ENCODE measurements at places on chromosomes 7 and 10.
A peak's percentile ranks its signal among the peaks of the same experiment; 100 is the strongest.

GRCh38 chr10:62352356-62352970, 21.7 kb upstream of the ZNF365 start:
- no peak overlapping the region for H3K27ac ChIP-seq
- no peak overlapping the region for H3K4me3 ChIP-seq
- H3K4me1 ChIP-seq, result no peaks in the 10 kb centered on the region
- DNase-seq, result no peak
- H3K36me3 ChIP-seq, result no peaks in the 10 kb centered on the region

DNA sequence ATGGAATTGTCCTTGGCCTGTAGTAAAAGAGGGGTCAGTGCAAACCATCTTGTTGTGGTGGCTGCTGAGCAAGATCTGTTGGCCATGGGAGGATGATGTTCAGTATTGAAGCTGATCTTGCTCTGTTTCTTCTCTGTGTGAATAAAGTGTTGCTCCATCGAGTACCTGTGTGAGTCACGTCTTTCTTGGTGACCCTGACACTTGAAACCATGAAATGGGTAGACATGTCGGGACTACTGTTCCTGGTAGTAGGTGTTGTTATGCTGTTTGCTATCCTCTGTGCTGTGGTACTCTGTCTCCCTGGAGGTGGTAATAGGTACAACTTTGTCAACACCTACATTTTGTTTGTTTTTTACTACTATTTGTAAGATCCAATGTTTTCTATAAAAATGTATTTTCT, 330.6 kb downstream of the MDFIC start:
- no peak overlapping the region for H3K4me3 ChIP-seq
- no peaks in the 10 kb centered on the region for H3K4me1 ChIP-seq
- DNase-seq, result no peak
- no peak overlapping the region for H3K27ac ChIP-seq
- no peaks in the 10 kb centered on the region for H3K36me3 ChIP-seq

- H3K27ac ChIP-seq, result no peak overlapping the region
- no peaks in the 10 kb centered on the region for H3K27me3 ChIP-seq
- H3K4me1 ChIP-seq, result no peaks in the 10 kb centered on the region
- no peaks in the 10 kb centered on the region for H3K36me3 ChIP-seq
- no peak overlapping the region for H3K4me3 ChIP-seq
Observed at GRCh38 chr7:19526639-19527038, 182.2 kb downstream of the POLR1F start.

DNA sequence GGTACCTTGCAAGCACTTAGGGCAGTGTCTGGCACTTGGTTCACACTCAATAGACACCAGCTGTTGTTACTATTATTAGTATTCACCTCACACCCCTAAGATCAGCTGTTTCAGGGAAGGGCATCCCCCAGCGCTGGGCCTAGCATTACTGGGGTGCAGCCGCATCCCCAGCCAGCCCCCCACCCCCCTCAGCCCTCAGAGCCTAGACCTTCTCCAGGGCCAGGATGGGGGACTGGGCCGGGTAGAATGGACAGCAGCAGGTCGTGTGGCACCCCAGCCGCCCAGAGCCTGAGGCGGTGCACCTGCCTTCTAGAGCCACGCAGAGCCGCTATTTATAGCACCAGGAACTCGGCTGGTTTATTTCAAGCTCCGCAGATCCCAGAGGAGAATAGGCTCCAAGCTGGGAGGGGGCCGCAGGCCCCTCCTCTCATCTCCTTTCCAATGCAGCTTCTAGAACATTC, 60.5 kb downstream of the GTF2IRD1 start:
- no peaks in the 10 kb centered on the region for H3K36me3 ChIP-seq
- DNase-seq, result no peak
- H3K4me1 ChIP-seq, result no peaks in the 10 kb centered on the region

DNA sequence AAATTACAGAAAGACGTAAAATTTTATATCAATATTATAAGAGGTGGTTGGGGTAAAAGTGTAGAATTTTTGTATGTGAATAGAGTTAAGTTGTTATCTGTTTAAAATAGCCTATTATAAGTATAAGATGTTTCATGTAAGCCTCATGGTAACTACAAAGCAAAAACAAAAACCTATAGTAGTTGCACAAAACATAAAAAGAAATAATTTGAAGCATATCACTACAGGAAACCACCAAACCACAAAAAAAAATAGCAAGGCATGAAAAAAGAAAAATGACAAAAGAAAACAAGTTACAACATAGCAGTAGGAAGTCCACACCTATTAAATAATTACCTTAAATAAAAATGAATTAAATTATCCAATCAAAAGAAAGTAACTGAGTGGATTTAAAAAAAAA, 12.4 kb upstream of the GSTK1 start:
- no peak overlapping the region for H3K4me3 ChIP-seq
- peaks cover 45% of the 10 kb centered on the region for H3K4me1 ChIP-seq
- DNase-seq, result no peak
- peak overlapping the region; percentile 83 for H3K27ac ChIP-seq

Data from T-cell (primary cell).